ENCODE measurements at places on chromosomes 5 and 9.

- peak; percentile 8 for DNase-seq
Measured at GRCh38 chr9:13088720-13089427, 190.6 kb downstream of the MPDZ start.

DNA sequence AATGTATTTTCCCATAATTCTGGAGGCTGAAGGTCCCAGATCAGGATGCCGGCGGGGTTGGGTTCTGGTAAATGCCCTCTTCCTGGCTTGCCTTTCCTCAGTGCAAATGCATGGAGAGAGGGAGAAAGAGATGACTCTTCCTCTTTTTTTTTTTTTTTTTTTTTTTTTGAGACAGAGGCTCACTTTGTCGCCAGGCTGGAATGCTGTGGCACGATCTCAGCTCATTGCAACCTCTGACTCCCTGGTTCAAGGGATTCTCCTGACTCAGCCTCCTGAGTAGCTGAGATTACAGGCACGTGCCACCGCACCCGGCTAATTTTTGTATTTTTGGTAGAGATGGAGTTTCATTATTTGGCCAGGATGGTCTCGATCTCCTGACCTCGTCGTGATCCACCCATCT lies 300.0 kb upstream of the TAS2R1 start:
- DNase-seq: no peak

- no peak for DNase-seq
Measured at GRCh38 chr5:89236900-89237299, 353.9 kb upstream of the MEF2C start.

- no peak for DNase-seq
Measured at GRCh38 chr9:137044037-137044436, 1.9 kb downstream of the NPDC1 start.

- DNase-seq: no peak
Measured at GRCh38 chr5:169651526-169651925, 14.5 kb downstream of the DOCK2 start.

- no peak for DNase-seq
Measured at GRCh38 chr5:17118631-17119030, 98.8 kb upstream of the BASP1 start.

DNA sequence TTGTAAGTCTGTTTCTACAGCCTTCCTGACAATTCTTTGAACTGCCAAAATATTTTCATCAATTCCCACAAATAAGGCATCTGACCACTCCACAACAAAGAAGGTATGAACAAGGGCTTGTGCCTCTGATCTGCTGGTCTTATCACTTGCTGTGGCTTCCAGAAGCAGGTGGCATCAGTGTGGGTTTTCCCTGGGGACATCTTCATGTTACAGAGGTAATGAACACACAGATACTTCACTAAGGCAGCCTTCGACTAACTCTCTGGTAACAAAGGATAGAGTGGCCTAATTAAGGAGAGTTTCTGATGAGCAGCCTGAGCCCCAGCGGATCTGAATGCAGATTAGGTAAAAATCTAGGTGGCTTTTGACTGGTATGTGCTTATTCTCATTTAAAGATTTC lies 15.2 kb upstream of the ERAP2 start:
- DNase-seq: no peak

GRCh38 chr5:42399702-42400101 lies 23.5 kb upstream of the GHR start:
- DNase-seq: no peak

DNA sequence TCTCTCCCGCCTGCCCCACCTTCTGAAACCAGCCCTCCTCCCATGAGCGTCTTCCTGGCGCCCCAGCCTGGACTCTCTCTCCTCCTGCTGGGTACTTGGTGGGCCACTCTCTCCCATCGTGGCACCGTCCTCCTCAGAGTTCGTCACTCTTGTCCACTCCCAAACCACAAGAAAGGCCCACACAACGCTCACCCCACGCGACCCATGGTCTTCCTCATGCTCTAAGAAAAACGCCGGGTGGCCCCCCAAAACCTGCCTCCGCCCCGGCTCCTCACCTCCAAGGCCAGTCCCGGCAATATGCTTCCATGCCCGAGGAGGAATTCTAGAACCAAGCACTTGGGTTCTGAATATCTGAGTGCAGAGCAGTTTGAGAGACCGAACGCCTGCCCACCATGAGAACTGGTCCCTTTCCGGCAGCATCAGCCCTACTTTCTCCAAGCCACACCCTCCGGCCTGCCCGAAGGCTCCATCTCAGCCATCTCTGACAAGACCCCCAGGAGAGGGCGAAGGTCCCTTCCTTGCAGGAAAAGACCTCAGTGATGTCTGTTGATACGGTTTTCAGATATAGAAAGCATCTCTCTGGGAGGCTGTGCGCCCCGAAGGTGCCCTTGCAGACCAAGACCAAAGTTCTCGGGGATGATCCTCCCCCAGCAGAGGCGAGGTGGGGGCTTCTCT lies 15.0 kb downstream of the SLC6A3 start:
- DNase-seq: no peak

GRCh38 chr5:10607023-10607665 lies 43.3 kb downstream of the ANKRD33B start:
- DNase-seq: no peak

GRCh38 chr9:134622896-134623257 lies 18.7 kb upstream of the COL5A1 start:
- no peak for DNase-seq

DNA sequence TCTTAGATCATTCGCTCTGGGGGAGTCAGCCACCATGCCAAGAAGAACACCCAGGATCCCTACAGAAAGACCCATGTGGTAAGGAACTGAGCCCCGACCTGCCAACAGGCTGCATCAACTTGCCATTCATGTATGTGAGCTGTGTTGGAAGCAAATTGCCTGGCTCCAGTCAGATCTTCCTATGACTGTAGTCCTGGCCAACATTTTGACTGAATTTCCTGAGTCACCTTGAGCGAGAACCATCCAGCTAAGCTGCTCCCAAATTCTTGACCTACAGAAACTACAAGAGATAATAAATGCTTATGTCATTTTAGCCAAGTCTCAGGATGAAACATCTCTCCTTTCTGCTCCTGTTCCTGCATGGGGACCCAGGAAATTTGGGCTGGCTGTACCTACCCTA lies 40.0 kb upstream of the SLC44A1 start:
- no peak for DNase-seq

DNA sequence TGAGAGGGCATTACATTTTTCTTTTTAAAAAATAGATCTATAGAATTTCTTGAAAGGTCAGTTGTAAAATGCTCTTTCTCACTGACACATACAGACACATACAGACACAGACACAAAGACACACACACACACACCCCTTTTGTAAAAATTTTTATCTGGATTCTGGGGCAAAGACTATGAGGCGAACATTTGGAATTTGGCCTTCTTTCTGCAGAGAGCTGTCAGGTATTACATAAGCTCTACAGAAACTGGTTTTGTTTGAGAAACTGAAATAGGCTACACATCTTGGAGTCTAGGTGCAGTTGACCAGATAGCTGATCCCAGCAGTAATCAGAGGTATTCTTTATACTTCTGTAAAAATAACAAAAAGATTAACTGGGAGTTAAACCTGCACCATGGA lies 315.9 kb upstream of the RPS23 start:
- DNase-seq: no peak

GRCh38 chr9:99180662-99181061 lies 41.1 kb downstream of the ALG2 start:
- DNase-seq: no peak

Data from hematopoietic multipotent progenitor cell treated with erythropoietin and hydrocortisone succinate and interleukin-3 and kit ligand, for 17 days (in vitro differentiated cells).